ENCODE measurements at places on chromosomes 11 and 22. TPM values are rescaled to one million over a fixed set of nuclear protein-coding genes. Genes with fewer than 3 reads are reported as not detected.

DNA sequence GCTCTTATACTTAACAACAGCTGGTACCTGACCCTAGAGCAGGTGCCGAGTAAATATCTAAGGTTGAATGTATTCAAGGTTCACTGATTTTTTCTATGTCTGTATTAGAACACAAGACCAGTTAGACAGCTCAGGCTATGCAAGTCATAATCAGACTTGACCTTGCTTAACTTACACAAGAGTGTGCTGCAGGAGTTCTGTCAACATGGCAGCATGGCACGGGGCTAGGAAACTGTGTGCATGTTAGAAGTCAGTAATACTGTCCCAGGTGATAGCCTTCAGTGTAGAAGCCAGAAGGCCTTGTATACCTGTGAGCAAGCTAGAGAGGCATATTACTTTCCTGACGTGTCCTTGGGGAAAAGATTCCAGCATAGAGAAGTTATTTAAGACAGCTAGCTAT, 253.1 kb downstream of the FAT3 start:
- no peaks in the 10 kb centered on the region for H3K36me3 ChIP-seq
- H3K4me1 ChIP-seq = peaks cover 2% of the 10 kb centered on the region
- H3K27ac ChIP-seq = no peak overlapping the region
- no peaks in the 10 kb centered on the region for H3K27me3 ChIP-seq
- no peak overlapping the region for H3K4me3 ChIP-seq

- no peaks in the 10 kb centered on the region for H3K4me1 ChIP-seq
- H3K27me3 ChIP-seq = no peaks in the 10 kb centered on the region
- no peak for DNase-seq
- H3K36me3 ChIP-seq = no peaks in the 10 kb centered on the region
- no peak overlapping the region for H3K4me3 ChIP-seq
Measured at GRCh38 chr22:34914846-34915245, 151.1 kb upstream of the ISX start.

- no peaks in the 10 kb centered on the region for H3K4me1 ChIP-seq
- no peak for DNase-seq
Measured at GRCh38 chr22:22161924-22162851, 82.4 kb upstream of the VPREB1 start.

DNA sequence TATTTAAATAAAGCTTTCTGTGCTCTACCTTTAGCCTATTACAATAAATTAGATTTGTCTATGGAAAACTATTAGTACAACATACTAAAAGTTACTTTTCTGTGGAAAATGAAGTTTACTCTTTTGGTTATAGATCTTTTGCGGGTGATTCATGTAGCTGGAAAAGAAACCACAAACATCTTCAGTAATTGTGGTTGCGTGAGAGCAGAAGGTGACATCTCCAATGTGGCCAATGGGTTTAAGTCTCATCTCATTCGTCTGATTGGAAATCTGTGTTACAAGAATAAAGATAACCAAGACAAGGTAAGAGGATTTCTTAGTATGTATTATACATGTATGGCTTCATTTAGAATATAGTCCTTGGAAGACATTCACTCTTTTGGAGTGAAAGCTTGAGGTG, 68.6 kb downstream of the ATXN10 start:
- H3K36me3 ChIP-seq = peaks cover 6% of the 10 kb centered on the region
- H3K27ac ChIP-seq = no peak overlapping the region
- DNase-seq = no peak
- H3K27me3 ChIP-seq = no peaks in the 10 kb centered on the region
- H3K4me3 ChIP-seq = no peak overlapping the region
- no peaks in the 10 kb centered on the region for H3K4me1 ChIP-seq

CEP126 gene
- total RNA-seq = 15.5 TPM
